Activated T-helper 1 cell treated with anti-CD3 and anti-CD28 coated beads, Interleukin-12 subunit alpha, Interleukin-12 subunit beta, Interleukin-2, Interleukin-4 antibody, amounts not matched to agents 30 ng/mL and 10 ng/mL and 1 ng/mL, durations not matched to agents 14 hours and 24 hours and 36 hours (primary cell): ENCODE measurements at places on chromosomes 4 and X.

- DNase-seq, result no peak
- no peak overlapping the region for H3K4me3 ChIP-seq
- no peak overlapping the region for H3K27ac ChIP-seq
- H3K4me1 ChIP-seq, result peaks cover 6% of the 10 kb centered on the region
- H3K36me3 ChIP-seq, result no peaks in the 10 kb centered on the region
- H3K27me3 ChIP-seq, result no peaks in the 10 kb centered on the region
Observed at GRCh38 chrX:48636776-48637175, 39.5 kb downstream of the WDR13 start.

- no peak overlapping the region for H3K4me3 ChIP-seq
- H3K4me1 ChIP-seq, result no peaks in the 10 kb centered on the region
- no peaks in the 10 kb centered on the region for H3K36me3 ChIP-seq
- no peak for DNase-seq
- no peak overlapping the region for H3K27ac ChIP-seq
- no peaks in the 10 kb centered on the region for H3K27me3 ChIP-seq
Observed at GRCh38 chrX:25531096-25531495, 515.3 kb upstream of the ARX start.

DNA sequence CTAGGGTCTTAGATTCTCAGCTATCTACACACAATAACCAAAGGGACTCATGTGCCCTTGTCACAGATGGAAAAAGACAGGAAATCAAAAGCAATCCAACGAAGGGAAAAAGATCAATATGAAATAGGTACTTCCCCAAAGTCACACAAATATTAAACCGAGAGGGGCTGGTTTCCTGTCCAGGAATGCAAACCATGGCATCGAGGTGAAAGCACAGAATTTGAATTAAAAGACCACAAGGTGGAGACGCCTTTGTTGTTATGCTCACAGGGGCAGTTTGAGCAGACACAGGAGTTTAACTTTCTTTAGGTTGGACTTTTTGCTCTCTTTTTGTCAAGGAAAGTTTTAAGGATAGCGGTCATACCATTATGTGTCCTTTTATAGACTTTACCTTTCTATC lies 14.3 kb downstream of the H2BW1 start:
- H3K36me3 ChIP-seq, result no peaks in the 10 kb centered on the region
- DNase-seq, result no peak
- no peak overlapping the region for H3K4me3 ChIP-seq
- no peak overlapping the region for H3K27ac ChIP-seq
- H3K4me1 ChIP-seq, result no peaks in the 10 kb centered on the region
- peaks cover 3% of the 10 kb centered on the region for H3K27me3 ChIP-seq

GRCh38 chr4:107900067-107900466 lies 31.3 kb upstream of the CYP2U1 start:
- H3K27me3 ChIP-seq, result peaks cover 3% of the 10 kb centered on the region
- H3K4me3 ChIP-seq, result no peak overlapping the region
- no peaks in the 10 kb centered on the region for H3K36me3 ChIP-seq
- H3K27ac ChIP-seq, result no peak overlapping the region
- peaks cover 7% of the 10 kb centered on the region for H3K4me1 ChIP-seq

- H3K4me1 ChIP-seq, result no peaks in the 10 kb centered on the region
- no peaks in the 10 kb centered on the region for H3K36me3 ChIP-seq
- no peaks in the 10 kb centered on the region for H3K27me3 ChIP-seq
- H3K4me3 ChIP-seq, result no peak overlapping the region
- no peak overlapping the region for H3K27ac ChIP-seq
Observed at GRCh38 chr4:52983563-52984303, 121.6 kb downstream of the RASL11B start.

DNA sequence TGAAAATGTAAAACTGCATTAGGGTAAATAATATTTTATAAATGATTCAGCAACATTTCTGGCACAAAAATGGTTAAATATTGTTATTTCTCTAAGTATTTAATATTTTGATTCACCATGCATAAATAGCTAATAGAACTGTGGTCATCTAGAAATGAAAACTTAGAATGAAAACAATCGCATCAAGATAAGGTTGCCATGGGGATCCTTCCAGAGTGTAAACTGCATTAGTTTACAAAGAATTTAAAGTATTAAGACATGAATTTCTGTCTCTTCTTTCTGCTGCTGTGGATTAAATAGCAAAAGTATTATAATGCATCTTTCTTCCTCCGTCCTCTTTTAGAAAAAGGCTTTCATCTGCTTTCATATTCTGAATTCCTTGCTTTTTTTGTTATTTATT lies 1064.6 kb upstream of the SLIT2 start:
- DNase-seq, result no peak
- H3K27me3 ChIP-seq, result no peaks in the 10 kb centered on the region
- no peaks in the 10 kb centered on the region for H3K4me1 ChIP-seq
- H3K27ac ChIP-seq, result no peak overlapping the region
- no peaks in the 10 kb centered on the region for H3K36me3 ChIP-seq
- no peak overlapping the region for H3K4me3 ChIP-seq

DNA sequence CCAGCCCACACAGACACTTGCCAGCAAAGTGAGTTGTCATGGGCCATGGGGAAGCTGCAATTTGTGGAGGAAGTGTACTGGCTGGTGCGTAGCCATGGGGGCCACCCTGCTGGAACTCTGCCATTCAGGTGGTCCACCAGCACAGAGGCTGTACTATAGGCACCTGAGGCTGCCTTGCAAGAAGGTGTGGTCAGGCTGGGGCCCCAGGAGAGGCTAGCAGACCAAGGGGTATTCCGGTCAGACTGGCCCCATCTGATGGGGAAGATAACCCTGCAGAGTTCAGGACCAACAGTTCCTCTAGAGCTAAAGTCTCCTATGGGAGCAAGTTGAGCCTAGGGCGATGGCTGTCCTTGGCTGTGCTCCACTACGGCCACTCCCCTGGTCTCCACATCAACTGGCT lies 136.1 kb downstream of the DCAF12L2 start:
- no peak overlapping the region for H3K27ac ChIP-seq
- no peak for DNase-seq
- H3K4me3 ChIP-seq, result no peak overlapping the region
- no peaks in the 10 kb centered on the region for H3K4me1 ChIP-seq
- H3K27me3 ChIP-seq, result no peaks in the 10 kb centered on the region

DNA sequence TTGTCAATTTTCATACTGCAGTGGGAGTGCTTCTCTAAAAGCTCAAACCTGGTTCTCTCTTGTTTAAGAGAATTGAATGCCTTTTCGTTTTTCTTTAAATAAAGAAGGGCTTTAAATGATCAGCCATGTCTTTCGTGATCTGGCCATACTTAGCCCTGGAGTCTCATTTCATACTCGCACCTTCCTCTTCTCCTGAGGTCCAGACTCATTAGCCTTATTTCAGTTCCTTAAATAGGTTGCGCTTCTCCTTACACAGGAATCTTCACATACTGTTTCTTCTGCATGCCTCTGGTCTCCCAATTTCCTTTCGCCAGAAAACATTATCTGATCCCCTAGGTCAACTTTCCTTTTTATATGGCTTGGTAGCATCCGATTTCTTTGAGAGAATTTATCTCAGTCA lies 565.6 kb upstream of the TENM3 start:
- no peaks in the 10 kb centered on the region for H3K27me3 ChIP-seq
- H3K36me3 ChIP-seq, result no peaks in the 10 kb centered on the region
- H3K27ac ChIP-seq, result no peak overlapping the region
- no peak for DNase-seq
- H3K4me3 ChIP-seq, result no peak overlapping the region
- H3K4me1 ChIP-seq, result no peaks in the 10 kb centered on the region
